ENCODE measurements at places on chromosomes 5 and 9. TPM values are rescaled to one million over a fixed set of nuclear protein-coding genes. Genes with fewer than 3 reads are reported as not detected.

The NPM1 gene
- total RNA-seq: 349 TPM

The DCTN4 gene
- 96.3 TPM for total RNA-seq

The GLDC gene
- total RNA-seq: 2.2 TPM

The DRD1 gene
- total RNA-seq: not detected

The PIP5K1B gene
- 31.4 TPM for total RNA-seq

The FAM78A gene
- not detected for total RNA-seq

The CYSTM1 gene
- 220 TPM for total RNA-seq

The ISL1 gene
- 15.2 TPM for total RNA-seq

The FOXD4L3 gene
- not detected for total RNA-seq

The MCIDAS gene
- total RNA-seq: not detected

The NME5 gene
- total RNA-seq: 1.5 TPM

The LHX2 gene
- not detected for total RNA-seq

The ACSL6 gene
- not detected for total RNA-seq

The PTGR1 gene
- total RNA-seq: 197 TPM

The RNF208 gene
- 2.3 TPM for total RNA-seq

The LAMC3 gene
- total RNA-seq: 0.73 TPM

The PCDHAC1 gene
- total RNA-seq: not detected

The FCN2 gene
- not detected for total RNA-seq

The ZNF454 gene
- total RNA-seq: not detected

The PCDHGB3 gene
- 3.8 TPM for total RNA-seq

The KCNN2 gene
- 9.4 TPM for total RNA-seq

The CCNJL gene
- total RNA-seq: 1.4 TPM

The KIAA1958 gene
- 14.0 TPM for total RNA-seq

The TMEM252 gene
- not detected for total RNA-seq

The GABRA1 gene
- total RNA-seq: not detected

The TENT4A gene
- 31.6 TPM for total RNA-seq

The GLRA1 gene
- total RNA-seq: not detected

The GDA gene
- 7.5 TPM for total RNA-seq

The CERCAM gene
- total RNA-seq: 14.3 TPM

The SNCAIP gene
- total RNA-seq: 10.5 TPM

The TMOD1 gene
- total RNA-seq: 32.7 TPM

The CAMK4 gene
- total RNA-seq: 17.6 TPM

The ROPN1L gene
- total RNA-seq: not detected

The IL9 gene
- total RNA-seq: not detected

The TCERG1 gene
- 110 TPM for total RNA-seq

The HTR4 gene
- not detected for total RNA-seq

The PSAT1 gene
- total RNA-seq: 0.45 TPM

The FAM120A gene
- 123 TPM for total RNA-seq

The MARCOL gene
- total RNA-seq: not detected

The LRRC14B gene
- 0.37 TPM for total RNA-seq

The EQTN gene
- not detected for total RNA-seq

The GARIN3 gene
- not detected for total RNA-seq

The LRRC26 gene
- total RNA-seq: not detected

The C5 gene
- total RNA-seq: 8.1 TPM

Measured in stomach (tissue), 19 donors.